ENCODE measurements at places on chromosomes 2 and 18.

- DNase-seq: no peak
These were observed 151.3 kb downstream of the ZFP36L2 start for GRCh38 chr2:43075054-43075593.

- DNase-seq: no peak
These were observed 278.3 kb downstream of the TNS1 start for GRCh38 chr2:217724471-217724870.

DNA sequence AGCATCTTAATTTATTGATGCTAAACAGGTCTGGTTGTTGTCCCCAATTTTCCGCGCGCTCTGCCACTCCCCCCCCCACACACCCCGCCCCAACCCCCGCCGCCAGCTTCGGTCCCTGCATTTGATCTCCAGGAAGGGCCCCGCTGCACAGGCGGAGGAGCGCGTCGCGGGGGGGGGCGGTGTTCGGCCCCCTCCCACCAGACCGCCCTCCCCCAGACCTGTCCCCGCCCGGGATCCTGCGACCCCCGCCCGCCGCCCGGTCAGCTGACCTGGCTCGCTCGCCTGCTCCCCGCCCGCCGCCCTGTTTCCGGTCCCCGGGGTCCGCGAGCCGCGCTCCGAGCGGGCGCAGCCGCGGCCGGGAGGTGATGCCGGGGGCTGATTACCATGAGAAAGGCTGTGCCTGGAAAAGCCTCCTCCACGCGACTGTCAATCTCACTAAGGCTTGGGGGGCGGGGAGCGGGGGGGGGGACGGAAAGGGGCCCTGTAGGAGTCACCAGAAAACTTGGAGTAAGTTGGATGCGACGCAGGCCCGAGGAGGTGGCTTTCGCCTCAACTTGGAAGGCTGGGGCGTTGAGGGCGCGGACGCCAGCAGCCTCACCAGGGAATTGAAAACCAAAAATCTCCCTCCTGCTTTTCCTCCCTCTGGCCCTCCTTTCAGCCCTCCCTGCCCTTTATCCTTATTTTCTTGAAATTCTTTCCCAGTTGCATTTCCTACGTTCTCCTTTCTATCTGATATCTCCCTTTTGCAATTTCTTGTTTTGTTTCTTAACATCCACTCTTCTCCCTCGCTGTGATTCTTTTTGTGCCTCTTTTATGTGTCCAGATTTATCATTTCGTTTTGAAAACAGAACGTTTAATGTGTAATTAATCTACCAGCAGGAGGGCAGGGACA lies 4.4 kb upstream of the ZEB2 start:
- peak; percentile 40 for DNase-seq

DNA sequence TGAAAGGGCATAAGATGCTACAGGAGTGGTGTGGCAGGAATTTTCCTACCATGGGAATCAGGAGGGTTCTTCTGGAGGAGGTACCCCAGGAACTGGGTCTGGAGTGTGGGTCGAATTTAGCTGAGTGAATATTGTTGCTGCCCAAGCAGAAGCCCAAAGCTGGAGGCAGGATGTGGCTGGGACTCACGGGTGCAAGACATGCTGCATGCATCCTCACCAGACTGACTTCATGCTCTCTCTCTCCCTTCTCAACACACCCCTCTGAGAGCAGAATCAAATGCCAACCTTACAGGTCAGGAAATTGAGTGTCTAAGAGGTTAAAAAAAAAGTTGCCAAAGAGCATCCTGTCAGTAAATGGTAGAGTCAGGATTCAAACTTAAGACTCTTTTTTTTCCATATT lies 78.8 kb upstream of the TTC39C start:
- no peak for DNase-seq

DNA sequence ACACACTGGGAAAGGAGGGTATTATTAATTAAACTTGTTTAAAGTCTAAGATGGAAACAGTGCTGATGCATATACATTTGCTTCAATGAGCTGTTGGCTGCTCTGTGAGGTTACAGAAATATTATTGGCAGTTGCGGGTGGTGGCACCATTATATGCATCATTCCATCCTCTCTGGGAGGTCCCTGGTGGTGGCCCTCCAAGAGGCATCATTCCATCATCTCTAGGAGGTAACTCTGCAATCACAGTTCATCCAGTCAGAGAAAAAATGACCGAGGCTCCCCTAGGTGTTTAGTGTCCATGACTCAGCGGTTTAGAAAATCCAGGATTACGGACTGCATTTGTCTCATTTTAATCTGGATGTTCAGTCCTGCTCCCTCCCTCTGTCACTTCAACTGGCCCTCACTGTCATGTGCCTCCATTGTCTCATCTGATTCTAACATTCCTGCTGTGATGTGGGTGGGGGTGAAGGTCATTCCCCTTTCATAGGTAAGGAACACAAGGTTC lies 15.4 kb downstream of the AFF3 start:
- no peak for DNase-seq

- DNase-seq: no peak
These were observed 405.5 kb upstream of the FIGN start for GRCh38 chr2:164141271-164141670.

- DNase-seq: no peak
These were observed 83.7 kb upstream of the PROKR1 start for GRCh38 chr2:68559692-68560091.

DNA sequence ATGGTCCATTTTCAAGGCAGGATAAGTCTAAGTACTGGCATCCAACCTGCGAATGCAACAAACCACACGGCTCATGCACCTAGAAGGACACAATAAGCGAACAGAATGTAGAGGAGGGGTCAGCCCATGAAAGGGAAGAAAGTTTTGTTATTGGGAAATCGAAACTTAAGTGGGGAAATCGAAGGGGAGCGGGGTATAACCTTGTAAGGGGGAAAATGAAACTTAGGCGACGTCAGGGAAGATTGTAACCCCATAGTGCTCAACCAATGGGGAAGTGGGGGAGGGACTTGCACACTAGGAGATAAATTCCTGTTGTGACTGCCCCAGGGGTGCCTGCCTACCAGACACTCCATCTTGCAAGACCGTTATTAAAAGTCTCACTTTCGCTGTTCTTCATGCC lies 15.6 kb upstream of the OTOF start:
- DNase-seq: no peak

DNA sequence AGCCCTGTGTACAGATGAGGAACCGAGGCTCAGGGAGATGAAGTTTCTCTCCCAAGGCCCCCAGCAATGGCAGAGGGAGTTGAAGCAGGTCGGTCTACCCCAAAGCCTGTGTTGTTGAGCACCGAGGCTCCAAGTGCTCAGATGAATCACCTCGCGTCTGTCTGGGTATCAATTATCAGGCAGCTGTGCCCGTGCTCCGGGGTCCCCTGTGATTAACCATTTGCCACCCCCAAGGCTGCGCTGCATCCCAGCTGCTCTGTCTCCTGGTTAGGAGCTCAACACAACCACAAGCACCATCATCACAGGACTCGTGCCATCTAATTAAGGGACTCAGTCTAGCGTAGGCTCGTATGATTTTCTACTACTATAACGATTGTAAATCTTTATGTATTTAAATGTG lies 27.1 kb downstream of the LIPG start:
- no peak for DNase-seq

- DNase-seq: no peak
These were observed 97.1 kb downstream of the AQP4 start for GRCh38 chr18:26768385-26768784.

GRCh38 chr18:50706199-50706598 lies 113.6 kb downstream of the MRO start:
- DNase-seq: peak; percentile 91

DNA sequence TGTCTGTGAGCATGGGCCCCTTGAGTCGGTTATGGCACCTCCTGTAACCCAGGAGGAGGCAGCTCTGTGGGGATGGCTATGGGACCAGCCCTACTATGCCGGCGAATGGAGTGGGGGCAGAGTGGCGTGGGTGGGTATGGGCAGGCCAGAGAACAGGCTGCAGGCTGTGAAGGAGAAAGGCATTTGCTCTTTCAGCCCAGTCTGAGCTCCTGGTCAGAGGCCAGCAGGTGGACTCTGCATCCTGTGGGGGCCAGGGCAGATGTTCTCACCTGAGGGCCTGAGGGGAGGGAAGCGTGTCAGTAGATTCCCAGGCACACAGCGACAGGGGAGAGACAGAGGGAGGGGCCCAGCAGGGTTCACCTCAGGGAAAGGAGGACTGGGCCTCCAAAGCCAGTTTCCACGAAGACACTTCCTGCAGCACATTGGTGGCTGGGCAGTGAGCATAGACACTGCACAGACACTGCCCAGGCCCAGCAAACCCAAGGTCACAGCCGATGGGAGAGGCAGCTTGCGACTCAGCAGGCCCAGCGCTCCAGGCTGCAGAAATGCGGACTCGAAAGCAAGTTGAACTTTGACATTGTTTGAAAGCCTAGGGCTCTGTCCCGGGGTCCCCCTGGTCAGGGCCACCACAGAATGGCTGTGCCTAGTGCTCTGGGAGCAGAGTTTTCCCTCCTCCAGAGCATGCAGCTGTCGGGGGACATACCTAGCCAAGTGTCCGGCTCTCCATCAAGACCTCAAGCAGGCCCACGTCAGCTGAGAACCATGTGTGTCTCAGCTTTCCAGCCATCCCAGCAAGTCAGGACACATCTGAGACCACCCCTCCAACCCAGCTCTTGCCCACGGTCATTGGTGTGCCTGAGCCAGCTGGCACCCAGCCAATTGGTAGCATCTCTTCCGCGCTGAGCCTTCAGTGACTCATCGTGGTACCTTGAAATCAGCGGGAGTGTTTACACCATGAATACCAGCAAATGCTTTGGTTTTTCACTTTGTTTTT lies 53.8 kb downstream of the TGOLN2 start:
- peak; percentile 59 for DNase-seq

DNA sequence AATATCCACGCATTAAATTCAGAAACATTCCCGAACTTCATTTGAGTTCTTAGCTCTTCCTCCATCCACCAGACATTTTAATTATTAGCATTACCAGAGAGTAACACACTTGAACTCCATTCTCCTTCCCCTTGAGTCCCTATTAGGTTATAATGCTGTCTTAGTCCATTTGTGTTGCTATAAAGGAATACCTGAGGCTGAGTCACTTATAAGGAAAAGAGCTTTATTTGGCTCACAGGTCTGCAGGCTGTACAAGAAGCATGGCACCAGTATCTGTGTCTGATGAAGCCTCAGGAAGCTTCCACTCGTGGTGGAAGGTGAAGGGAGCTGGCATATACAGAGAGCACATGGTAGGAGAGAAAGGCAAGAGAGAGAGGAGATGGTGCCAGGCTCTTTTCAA lies 25.4 kb downstream of the TBC1D8 start:
- DNase-seq: no peak

GRCh38 chr2:101089419-101089818 lies 61.8 kb downstream of the TBC1D8 start:
- no peak for DNase-seq

GRCh38 chr2:63692002-63692606 lies 103.3 kb downstream of the MDH1 start:
- DNase-seq: peak; percentile 21

DNA sequence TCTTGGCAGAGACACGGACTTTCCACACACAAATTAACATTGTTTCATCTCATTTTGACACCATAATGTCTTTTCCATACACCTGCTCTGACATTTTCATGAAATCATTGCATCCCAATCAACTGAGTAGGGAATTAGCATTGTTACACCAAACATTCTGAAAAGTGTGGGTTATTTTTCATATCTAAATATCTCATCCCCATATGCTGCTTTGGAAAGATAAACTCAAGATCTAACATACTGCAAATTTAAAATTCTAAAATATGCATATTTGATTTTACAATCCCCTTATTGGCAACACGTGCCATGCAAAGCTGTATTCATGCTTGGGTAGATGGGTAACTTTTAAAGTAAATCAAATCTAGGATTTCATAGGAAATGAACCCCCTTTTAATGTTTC lies 242.9 kb downstream of the ZNF516 start:
- no peak for DNase-seq

GRCh38 chr2:62343636-62344337 lies 147.9 kb downstream of the B3GNT2 start:
- no peak for DNase-seq

GRCh38 chr2:127604986-127605385 lies 41.0 kb upstream of the GPR17 start:
- DNase-seq: no peak
